ENCODE measurements at places on chromosomes 3 and 15.

DNA sequence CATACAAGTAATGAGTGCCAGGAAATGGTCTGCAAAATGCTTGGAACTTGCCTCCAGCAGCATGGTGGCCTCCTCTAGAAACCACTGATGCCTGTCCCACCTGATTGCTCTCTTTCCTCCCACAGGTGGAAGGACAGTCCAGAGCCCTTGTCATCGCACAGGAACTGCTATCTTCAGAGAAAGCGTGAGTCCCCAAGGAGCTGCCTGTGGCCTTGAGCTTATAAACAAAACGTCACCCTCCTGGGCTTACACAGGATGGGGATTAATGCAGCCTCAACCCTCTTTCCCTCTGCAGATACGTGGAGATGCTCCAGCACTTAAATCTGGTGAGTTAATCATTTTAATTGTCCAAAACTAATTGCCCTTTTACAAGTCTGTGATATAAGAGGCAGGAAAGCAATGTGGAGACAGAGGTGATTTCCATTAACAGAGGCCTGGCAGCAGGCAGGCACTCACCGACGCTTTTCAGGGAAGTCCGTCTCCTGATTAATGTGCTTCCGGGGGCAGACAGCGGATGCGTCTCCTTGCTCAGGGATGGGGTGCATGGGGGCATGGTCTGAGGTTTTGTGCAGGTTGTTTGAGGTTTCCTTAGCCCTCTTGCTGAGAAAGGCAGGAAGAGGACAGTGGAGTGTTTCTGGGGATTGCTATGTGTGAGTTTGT lies 61.8 kb downstream of the FGD5 start:
- DNase-seq = no peak

- DNase-seq = no peak
These were observed 41.0 kb upstream of the TP63 start for GRCh38 chr3:189590223-189590622.

- no peak for DNase-seq
These were observed 95.5 kb downstream of the ST6GAL1 start for GRCh38 chr3:187025656-187026316.

DNA sequence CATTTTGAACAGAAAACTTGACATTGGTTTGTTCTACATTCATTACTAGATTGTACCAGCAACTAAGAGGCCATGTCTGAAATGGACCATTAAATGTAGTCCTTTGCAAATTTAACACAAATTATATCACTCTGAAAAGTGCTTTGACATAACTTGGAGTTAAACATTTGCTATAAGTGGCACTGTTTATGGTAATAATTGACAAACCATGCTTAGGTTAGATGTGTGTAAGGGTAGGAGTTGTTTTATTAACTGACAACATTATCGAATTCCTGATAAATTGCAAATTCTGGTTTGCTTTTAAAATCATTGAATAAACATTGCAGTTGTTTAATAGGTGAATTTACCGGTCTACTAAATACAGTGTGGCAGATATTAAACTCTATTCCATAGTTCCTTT lies 6.1 kb upstream of the TMEM207 start:
- no peak for DNase-seq

GRCh38 chr3:48268381-48268935 lies 27.6 kb downstream of the ZNF589 start:
- DNase-seq = no peak

GRCh38 chr3:18415167-18415566 lies 10.0 kb downstream of the SATB1 start:
- no peak for DNase-seq

GRCh38 chr3:127035677-127036076 lies 52.8 kb downstream of the PLXNA1 start:
- DNase-seq = peak; percentile 84

DNA sequence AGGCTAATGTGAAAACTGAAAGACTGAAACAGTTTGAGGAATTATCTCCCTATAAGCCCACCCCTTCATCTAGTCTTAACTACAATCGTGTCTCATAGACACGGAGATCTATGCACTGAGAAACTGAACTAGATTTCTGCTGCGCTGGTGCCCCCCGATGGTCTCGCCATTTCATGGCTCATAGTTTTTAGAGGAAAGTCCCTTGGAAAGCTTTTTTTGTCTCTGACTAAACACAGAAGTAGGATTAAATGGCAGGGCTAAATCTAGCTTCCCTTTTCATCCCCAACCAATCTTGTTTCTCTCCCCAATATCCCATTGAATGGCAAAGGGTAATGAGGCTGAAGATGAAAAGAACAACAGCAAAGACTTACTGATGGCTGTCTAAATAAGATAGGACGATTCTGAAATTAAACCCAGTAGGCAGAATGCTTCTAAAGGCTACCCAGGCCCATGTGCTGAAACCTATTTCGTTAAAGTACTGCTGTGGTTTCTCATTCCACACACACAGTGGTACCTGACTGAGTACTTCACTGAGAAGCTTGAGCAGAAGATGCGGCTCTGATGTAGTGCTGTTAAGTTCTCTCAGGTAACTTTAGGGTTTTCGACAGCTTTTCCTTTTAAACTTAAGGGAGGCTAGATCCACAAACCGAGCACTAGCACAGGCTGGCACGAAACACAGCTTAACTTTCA lies 142.7 kb downstream of the GADL1 start:
- peak; percentile 59 for DNase-seq

GRCh38 chr15:43887901-43888300 lies 61.1 kb downstream of the WDR76 start:
- DNase-seq = no peak

DNA sequence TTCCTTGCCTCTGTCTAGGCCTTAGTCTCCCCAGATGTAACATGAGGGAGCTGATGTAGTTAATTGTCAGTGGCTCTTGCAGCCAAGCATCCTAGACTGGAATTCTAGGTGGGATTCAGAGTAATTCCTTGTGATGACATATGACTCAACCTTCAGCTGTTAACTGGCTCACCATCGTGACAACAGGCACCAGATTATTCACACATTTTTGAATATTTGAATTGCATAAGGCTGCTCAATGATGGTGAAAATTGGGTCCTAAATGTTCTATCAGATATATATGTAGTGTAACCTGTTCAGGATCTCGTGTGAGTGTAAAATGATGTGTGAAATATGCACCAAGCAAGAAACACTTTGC lies 405.1 kb downstream of the LPP start:
- DNase-seq = no peak

DNA sequence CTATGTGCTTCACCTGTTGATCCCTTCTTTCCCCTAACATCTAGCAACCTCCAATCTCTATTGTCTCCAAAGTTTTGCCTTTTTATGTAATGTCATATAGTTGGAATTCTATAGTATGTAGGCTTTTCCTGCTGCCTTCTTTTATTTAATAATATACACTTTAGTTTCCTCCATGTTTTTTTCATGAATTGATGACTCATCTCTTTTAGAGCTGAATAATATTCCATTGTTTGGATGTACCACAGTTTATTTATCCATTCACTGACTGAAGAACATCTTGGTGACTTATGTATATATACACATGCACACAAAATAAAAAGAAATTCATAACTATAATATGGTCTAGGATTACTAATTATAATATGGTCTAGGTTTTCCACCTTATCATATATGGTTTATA lies 1314.2 kb downstream of the OTOL1 start:
- no peak for DNase-seq

- no peak for DNase-seq
These were observed 219.2 kb downstream of the OPA1 start for GRCh38 chr3:193812078-193812725.

- DNase-seq = no peak
These were observed 127.4 kb upstream of the MLF1 start for GRCh38 chr3:158443632-158444031.

DNA sequence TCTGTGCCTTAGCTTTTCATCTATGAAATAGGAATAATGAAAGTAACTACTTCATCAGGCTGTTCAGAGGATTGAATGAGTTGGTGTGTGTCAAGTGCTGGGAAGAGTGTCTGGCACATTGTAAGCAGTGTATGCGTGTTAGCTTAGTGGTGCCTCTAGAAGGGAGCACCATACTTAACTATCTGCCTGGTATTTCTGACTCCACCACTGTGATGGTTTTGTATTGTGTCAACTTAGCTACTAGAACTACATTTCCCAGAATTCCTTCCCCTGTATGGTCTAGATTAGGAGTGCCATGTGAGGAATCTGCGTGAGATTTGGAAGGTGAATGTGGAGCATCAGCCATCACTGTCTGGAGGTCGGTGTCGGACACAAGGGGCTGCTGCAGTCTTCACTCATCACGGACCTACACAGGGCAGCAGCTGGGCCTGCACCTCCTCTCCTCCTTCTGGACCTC lies 115.4 kb upstream of the GALNT15 start:
- no peak for DNase-seq

DNA sequence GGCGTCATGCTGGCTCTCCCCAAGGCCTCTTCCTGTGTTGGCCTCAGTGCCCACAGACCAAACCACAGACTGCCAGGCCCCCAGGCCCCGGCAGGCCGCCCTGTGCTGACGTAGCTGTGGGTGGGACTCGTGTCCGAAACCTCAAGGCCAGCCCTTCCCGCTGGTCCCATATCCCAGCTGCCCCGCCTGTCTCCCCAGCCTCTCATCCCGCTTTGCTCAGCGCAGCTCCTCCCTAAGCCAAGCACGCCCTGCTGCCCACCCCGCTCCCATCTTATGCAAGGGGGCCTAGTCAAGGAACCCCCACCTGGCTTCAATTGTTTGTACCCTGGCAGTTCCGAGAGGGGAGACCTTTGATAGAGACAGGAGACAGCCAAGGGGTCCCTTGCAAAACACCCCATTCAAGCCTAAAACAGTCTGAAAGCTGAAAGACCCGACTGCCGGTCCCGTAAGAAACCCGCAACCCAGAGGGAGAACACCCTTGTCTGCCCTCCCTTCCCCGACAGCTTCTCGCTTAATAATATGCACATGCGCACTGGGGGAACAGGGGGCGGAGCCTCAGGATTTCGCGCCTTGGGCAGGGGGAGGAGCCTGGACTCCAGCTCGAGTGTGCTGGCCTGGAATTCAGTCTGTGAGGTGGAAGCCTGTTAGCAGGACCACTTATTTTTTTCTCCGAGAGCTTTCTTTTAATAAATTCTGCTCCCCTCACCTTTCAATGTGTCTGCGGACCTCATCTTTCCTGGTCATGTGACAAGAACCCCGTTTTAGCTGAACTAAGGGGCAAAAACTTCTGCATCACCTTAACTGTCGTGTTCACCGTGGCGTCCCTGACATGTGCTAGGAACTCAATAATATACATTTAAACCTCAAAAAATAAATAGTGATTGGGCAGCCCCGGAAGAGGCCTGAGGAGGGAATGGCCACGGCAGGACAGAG lies 17.2 kb downstream of the TNFAIP8L3 start:
- DNase-seq = peak; percentile 79
